ENCODE measurements at places on chromosomes 5 and 9.

GRCh38 chr5:149489605-149490037, 61.6 kb downstream of the CSNK1A1 start:
- no peak for DNase-seq

DNA sequence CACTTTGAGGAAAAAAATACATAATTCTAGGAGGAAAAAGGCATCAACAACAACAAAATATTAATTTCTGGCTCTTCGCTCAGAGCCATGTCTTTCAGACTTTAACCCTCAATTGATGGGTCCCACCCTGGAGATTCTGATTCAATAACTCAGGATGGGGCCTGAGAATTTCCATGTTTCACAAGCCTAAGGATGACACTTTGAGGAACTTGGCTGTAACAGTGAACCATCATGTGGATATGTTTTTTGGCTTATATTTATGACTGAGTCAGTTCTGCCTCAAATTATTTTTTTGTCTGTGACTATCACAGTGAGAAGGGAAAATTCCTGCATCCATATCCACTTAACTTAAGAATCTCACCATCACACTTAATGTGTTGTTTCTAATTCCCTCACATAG, 504.6 kb downstream of the RASEF start:
- DNase-seq: peak; percentile 76

GRCh38 chr9:26205261-26205660, 527.0 kb upstream of the TUSC1 start:
- no peak for DNase-seq

DNA sequence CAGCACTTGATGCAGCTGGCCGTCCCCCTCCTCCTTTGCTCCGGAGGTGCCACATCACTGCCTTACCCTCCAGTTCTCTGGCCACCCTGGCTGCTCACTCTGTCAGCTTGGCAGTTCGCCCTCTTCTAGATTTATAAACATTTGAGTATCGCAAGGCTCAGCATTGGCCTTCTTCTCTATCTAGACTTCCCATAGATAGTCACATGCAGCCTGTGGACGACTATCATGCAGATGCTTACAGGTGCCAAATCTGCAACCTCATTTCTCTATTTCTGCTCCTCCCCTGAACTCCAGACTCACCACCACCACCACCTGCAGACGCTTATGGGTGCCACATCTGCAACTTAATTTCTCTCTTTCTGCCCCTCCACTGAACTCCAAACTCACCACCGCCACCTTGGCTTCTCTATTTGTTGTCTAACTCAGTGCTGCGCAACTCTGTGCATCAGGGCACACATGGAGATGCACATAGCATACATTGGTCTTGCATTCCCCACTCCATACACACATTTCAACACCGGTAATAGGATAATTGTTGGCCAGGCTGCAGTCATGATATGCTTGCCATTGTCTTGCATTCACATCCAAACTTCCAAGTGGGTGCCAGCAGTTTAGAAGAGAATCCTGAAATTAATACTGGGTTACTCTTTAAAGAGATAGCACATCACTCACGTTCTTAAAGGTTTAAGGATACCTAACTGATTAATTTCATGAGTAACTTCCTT, 1.9 kb upstream of the DAP start:
- no peak for DNase-seq

- DNase-seq: no peak
Measured at GRCh38 chr9:15612962-15613361, 60.1 kb downstream of the CCDC171 start.

GRCh38 chr5:144731786-144732185, 561.1 kb downstream of the KCTD16 start:
- no peak for DNase-seq

- no peak for DNase-seq
Measured at GRCh38 chr5:14213813-14214585, 70.9 kb downstream of the TRIO start.

DNA sequence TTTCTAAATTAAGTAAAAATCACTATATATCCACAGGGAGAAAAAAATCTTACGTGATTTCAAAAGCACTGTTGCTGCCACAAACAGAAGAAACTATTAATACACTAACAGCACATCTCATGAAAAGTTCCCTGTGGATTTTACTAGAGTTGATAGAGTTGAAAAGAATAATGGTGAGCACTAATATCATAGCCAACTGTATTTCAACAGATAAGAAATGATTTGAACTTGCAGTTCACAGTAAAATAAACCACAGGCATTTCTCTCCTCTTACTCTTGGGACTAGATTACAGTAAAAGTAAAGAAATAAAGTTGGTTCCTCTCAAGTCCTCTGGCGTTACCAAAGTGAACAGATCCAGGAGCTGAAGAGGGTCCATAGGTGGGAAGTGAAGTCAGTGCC, 27.9 kb downstream of the AGTPBP1 start:
- no peak for DNase-seq

DNA sequence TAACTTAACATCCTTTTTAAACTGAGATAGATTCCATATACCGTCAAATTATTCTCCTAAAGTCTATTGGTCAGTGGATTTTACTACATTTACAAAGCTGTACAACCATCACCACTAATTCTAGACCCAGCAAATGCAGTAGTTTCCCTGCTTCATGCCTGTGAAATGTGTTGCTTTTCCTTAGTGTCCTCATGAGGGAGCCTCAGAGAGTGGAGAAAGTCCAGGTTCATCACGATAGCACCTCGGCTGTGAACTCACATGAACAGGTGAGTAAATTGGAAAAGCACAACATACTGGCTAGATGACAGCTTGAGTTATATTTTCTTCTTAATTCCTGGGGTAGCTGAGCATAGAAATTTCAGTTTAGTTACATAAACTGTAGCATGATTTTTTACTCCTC, 653.7 kb downstream of the MTRR start:
- DNase-seq: no peak

DNA sequence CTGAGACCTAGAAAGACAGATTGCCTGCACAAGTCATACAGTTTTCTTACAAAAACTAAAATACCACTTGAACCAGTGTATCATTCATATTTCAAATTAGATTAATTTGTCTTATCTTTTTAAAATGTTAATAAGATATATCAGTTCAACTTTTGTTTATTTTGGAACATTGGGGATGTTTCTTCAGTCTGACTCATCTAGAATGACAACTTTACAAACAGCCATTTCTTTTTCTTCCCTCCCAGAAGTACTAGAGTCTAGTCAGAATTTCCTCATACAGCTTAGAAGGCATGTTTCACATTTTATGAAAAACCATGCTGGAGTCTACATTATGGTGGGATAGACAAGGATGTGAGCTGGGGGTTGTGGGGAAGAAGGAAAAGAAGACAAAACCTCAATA, 262.5 kb downstream of the NFIB start:
- DNase-seq: no peak

GRCh38 chr9:36461323-36461722, 61.3 kb upstream of the RNF38 start:
- DNase-seq: no peak

DNA sequence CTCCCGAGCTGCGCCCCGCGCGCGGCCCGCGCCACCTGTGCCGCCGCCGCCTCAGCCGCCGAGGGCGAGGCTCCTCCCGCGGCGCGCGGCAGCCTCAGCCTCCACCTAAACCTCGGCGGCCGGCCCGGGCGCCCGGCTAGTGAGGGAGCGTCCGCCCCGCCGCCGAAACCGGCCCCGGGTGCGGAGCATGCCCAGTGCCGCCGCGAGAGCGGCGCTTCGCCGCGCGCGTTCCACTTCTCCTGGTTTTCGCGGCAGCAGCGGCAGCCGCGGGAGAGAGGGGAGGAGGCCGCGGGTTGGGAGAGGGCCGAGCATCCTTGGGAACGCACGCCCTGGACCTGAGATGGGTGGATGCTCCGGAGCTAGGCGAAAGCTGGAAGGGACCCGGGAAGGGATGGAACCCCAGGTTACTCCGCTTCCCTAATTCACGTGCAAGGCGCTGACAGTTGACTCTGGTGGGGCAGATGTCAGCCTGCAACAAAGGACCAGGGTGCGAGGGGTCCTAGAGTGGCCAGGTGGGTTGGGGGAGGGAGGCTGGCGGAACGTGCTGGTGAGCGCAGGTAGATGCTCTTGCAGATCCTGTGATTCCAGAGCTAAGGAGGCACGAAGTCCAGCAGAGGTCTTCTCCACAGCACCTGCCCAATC, at the start of gene CTNND2:
CTNND2 (minus strand) TSS at position 182 of the 642 bp plus-strand sequence. CDS start 593 bp downstream, outside the sequence.
- DNase-seq: no peak

DNA sequence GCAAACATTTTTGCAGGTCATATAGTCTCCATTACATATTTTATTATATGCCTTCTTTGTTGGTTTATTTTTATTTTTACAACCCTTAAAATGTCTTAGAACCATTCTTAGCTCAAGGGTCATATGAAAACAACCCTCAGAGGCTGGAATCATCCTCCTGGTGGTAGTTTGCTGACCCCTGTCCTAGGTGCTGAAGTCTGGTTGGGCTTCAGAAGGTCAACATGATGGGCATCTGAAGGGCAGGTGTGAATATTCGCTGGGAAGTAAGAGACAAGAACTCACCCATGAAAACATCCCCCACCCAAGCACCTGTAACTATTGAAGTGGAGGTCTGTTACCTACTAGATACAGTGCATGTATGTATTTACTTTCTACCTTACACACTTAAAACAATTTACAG, 75.4 kb downstream of the OSMR start:
- DNase-seq: no peak

DNA sequence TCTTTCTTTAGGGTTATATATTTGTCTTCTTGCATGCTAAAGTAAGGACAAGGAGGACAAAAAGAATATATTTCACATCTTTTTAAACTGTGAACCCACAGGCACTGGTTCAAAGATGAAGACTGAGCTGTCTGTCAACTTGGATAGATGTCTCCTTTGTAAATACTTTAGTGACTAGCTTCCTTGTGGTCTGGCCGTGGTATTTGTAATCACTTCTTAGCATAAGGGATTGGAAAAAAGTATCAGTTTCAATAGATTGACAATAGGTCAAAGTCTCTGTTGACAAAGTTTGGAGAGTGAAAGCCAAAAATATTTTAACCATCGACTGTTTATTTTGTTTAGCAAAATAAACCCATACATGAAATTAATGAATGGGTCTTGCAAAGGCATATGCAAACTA, 91.4 kb downstream of the TMEM167A start:
- no peak for DNase-seq

DNA sequence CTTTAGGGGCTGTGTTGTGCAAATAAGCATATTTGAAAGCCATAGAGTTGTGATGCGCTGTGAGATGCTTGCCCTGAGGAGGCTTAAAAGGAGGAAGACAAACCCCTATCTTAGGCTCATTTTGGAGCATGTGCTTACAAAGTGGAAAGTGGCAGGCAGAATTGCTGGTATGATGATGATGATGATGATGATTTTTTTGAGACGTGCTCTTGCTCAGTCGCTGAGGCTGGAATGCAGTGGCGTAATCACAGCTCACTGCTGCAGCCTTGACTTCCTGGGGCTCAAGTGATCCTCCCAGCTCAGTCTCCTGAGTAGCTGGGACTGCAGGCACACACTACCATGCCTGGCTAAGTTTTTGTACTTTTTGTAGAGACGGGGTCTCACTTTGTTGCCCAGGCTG, 1.7 kb downstream of the CNOT8 start:
- no peak for DNase-seq

DNA sequence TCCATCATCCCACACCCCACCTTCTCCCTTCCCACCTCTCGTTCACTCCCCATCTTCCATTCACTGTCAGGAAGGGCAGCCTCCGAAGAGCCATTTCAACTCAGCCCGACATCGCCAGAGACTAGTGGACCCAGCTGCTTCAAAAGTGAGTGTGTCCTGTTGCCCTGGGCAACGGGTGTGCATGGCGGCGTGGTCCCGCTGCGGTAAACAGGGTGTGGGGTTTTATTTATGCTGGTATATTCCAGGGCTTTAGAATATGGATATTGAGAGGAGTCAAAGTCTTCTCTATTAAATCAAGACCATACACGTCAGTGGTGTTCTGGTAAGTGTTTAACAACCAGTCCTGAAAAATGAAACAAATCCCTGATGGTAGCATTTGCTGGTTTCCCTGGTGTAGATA, 274.5 kb downstream of the MAST4 start:
- DNase-seq: no peak

DNA sequence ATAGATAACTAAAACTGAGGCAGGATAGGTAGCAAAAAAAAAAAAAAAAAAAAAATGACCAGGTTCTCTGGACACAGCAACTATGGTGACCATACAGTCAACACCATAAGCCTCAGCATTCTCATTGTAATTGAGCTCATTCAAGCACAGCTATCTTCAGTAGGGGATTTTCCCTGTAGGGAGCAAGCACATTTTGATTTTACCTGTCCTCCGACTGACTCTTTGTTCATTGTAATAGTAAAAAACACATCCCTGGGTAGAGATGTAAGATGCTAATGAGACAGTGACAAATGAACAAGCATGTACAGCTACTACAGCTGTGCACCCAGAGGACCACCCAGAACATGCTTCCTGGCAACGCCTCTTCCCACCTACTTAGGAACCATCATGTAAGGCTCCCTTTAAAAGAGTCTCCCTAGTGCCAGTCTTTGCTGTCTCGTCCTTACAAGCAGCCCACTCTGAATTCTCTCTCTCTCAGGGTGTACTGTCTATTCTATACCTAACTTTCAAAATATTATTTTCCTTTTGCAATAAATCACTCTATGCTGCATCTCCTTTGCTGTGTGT, 65.0 kb upstream of the FBXW11 start:
- DNase-seq: no peak

- DNase-seq: no peak
Measured at GRCh38 chr5:139823757-139824355, 28.2 kb downstream of the PSD2 start.

DNA sequence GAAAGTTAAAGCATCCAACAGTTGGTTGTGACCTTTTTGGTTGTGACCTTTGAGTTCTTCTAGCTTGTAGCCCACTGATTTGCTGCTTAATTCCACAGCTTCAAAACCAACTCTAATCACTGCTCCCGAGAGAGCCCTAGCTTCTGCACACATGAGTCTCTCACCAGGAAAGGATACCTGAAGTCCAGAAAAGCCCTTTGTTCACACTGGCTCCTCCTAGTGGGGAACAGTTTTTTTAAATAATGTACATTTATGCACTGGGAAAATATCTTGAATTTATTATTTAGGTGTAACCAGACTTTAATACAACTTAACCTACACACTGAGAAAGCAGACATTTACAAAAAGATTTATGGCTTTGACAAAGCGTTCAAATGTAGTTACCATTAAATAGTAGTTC, 120.2 kb upstream of the CCDC152 start:
- DNase-seq: no peak

GRCh38 chr5:6543346-6543730, 89.5 kb downstream of the NSUN2 start:
- no peak for DNase-seq

GRCh38 chr5:133918731-133919130, 49.7 kb downstream of the C5orf15 start:
- DNase-seq: no peak

GRCh38 chr9:123471843-123472570, 116.0 kb downstream of the CRB2 start:
- DNase-seq: peak; percentile 8

Data from inflammatory macrophage treated with lipopolysaccharide for 1 hour (primary cell).